ENCODE measurements at places on chromosomes 13 and 19.

GRCh38 chr19:50387176-50387867, 3.2 kb downstream of the POLD1 start:
- no peaks in the 10 kb centered on the region for H3K27me3 ChIP-seq
- no peaks in the 10 kb centered on the region for H3K4me1 ChIP-seq
- peaks cover 44% of the 10 kb centered on the region for H3K36me3 ChIP-seq
- no peak overlapping the region for H3K4me3 ChIP-seq
- H3K27ac ChIP-seq, result no peak overlapping the region

DNA sequence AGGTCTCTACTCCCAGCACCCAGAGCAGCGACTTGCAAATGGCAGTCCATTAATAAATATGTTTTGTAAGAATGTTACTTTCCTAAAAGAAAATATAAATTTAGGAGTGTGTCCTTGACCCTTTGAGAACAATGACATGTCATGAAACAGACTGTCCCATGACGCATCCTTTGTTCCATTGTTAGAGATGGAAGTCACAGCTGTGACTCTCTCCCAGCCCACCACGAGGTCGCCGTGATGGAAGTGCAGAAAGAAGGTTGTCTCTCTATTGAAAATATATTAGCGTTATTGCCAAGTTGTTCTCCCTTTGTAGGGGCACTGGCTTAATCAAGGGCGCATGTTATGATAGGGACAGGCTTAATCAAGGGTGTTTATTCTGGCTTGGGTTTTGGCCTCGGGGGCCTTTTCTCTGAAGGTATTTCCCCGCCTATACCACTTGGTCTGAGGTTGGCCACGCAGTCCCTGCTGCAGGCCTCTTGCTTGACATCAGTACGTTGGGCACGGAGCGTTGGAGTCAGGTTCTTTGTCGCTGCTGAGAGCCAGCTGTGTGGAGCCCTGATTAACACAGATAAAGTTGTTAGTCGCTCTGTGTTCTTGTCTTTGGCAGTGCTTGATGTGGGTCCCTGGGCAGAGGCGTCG, 126.7 kb upstream of the ZNF536 start:
- H3K36me3 ChIP-seq, result no peaks in the 10 kb centered on the region
- no peaks in the 10 kb centered on the region for H3K4me1 ChIP-seq
- no peak overlapping the region for H3K27ac ChIP-seq

GRCh38 chr13:23660249-23660648, 90.0 kb downstream of the TNFRSF19 start:
- no peaks in the 10 kb centered on the region for H3K36me3 ChIP-seq
- no peaks in the 10 kb centered on the region for H3K27me3 ChIP-seq
- H3K27ac ChIP-seq, result no peak overlapping the region
- H3K4me3 ChIP-seq, result no peak overlapping the region
- no peaks in the 10 kb centered on the region for H3K4me1 ChIP-seq
- DNase-seq, result no peak

GRCh38 chr13:50130123-50130946, 115.1 kb downstream of the KCNRG start:
- H3K4me3 ChIP-seq, result peak overlapping the region; percentile 24
- DNase-seq, result no peak
- peaks cover 43% of the 10 kb centered on the region for H3K27me3 ChIP-seq
- H3K4me1 ChIP-seq, result peaks cover 7% of the 10 kb centered on the region
- no peak overlapping the region for H3K27ac ChIP-seq
- no peaks in the 10 kb centered on the region for H3K36me3 ChIP-seq

DNA sequence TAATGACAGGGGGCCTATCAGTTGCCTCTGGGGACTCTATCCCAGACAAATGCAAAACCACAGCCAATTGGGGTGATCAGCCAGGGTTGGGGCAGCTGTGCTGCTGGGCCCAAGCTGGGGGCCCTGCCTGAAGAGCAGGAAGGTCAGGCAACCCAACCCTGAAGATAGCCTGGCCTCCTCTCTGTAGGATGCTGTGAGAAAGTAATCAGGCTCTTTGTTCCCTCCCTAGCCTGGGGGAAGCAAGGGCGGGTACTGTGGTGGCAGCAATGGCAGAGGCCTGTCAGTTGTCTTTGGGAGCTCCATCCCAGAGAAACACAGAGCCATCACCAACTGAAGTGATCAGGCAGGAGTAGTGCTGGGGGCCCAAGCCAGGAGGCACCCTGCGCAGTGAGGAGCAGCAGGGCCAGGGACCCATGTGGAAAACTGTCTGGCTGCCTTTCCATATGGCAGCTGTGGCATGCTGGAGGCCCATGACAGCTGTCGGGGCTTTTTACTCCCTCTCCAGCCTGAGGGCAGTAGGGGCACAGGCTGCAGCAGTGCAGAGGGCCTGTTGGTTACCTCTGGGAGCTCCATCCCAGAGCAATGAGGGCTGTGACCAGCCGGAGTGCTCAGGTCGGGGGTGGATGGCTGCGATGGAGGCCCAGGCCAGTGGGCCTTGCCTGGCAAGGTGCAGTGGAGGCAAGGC, 73.6 kb upstream of the ATP12A start:
- no peaks in the 10 kb centered on the region for H3K27me3 ChIP-seq
- H3K27ac ChIP-seq, result no peak overlapping the region
- no peak for DNase-seq
- H3K4me1 ChIP-seq, result no peaks in the 10 kb centered on the region

GRCh38 chr13:98681049-98681448, 71.4 kb downstream of the SLC15A1 start:
- no peaks in the 10 kb centered on the region for H3K36me3 ChIP-seq
- H3K4me3 ChIP-seq, result no peak overlapping the region
- H3K27me3 ChIP-seq, result no peaks in the 10 kb centered on the region
- no peak overlapping the region for H3K27ac ChIP-seq

- H3K27ac ChIP-seq, result no peak overlapping the region
- no peaks in the 10 kb centered on the region for H3K36me3 ChIP-seq
- H3K4me1 ChIP-seq, result no peaks in the 10 kb centered on the region
- DNase-seq, result no peak
Measured at GRCh38 chr13:59468396-59468795, 695.3 kb downstream of the DIAPH3 start.

- no peak for DNase-seq
- no peak overlapping the region for H3K4me3 ChIP-seq
- no peak overlapping the region for H3K27ac ChIP-seq
- no peaks in the 10 kb centered on the region for H3K27me3 ChIP-seq
- H3K4me1 ChIP-seq, result no peaks in the 10 kb centered on the region
Measured at GRCh38 chr19:49331616-49332055, 3.6 kb upstream of the CD37 start.

- H3K36me3 ChIP-seq, result peaks cover 16% of the 10 kb centered on the region
- no peak overlapping the region for H3K4me3 ChIP-seq
- DNase-seq, result peak; percentile 87
- H3K27ac ChIP-seq, result peak overlapping the region; percentile 97
- H3K4me1 ChIP-seq, result peaks cover 34% of the 10 kb centered on the region
- no peaks in the 10 kb centered on the region for H3K27me3 ChIP-seq
Measured at GRCh38 chr19:11142528-11143171, 12.9 kb downstream of the SPC24 start.

DNA sequence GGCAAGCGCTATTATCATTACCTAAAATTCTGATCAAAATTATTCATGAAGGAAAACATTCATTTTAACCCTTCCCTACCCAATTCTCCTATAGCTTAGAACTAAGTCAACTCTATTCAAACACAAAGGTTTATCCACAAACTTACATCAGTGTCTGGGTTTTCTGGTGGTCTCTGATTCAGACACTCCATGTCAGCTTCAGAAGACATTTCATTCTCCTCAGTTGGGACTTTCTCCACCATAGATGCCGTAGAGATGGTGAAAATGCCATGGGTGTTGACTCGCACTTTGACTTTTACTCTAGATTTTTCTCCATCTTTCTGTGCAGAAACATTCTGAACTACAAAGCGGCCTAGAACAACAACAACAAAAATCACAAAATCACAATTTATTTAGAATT, 16.3 kb downstream of the HSPH1 start:
- no peak overlapping the region for H3K27ac ChIP-seq
- H3K4me1 ChIP-seq, result no peaks in the 10 kb centered on the region
- no peak overlapping the region for H3K4me3 ChIP-seq
- no peak for DNase-seq
- H3K27me3 ChIP-seq, result no peaks in the 10 kb centered on the region
- H3K36me3 ChIP-seq, result peaks cover 100% of the 10 kb centered on the region

DNA sequence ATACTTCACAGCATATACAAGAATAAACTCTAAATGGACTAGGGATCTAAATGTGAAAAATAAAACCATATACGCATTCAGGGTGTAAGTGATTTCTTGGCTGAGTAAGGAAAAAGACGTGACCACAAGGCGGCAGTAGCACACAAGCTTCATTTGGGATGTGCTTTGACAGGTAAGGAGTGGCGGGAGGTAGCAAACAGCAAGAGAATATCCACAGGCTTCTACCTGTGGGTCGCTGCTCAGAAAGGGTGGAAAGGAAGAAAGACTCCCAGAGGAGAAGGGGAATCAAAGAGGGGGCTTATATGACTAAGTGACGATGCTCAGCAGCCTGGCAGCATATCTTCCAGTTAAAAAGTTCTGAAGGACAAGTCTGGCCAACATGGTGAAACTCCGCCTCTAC, 2.5 kb upstream of the ZNF121 start:
- no peak overlapping the region for H3K4me3 ChIP-seq
- no peak for DNase-seq
- no peaks in the 10 kb centered on the region for H3K4me1 ChIP-seq
- no peaks in the 10 kb centered on the region for H3K27me3 ChIP-seq

GRCh38 chr19:40317338-40317737, 30.9 kb downstream of the C19orf47 start:
- H3K27me3 ChIP-seq, result no peaks in the 10 kb centered on the region
- no peak for DNase-seq
- H3K4me3 ChIP-seq, result no peak overlapping the region
- no peak overlapping the region for H3K27ac ChIP-seq
- no peaks in the 10 kb centered on the region for H3K4me1 ChIP-seq
- H3K36me3 ChIP-seq, result peaks cover 20% of the 10 kb centered on the region

- no peaks in the 10 kb centered on the region for H3K36me3 ChIP-seq
- no peak overlapping the region for H3K4me3 ChIP-seq
- peaks cover 49% of the 10 kb centered on the region for H3K27me3 ChIP-seq
- H3K4me1 ChIP-seq, result no peaks in the 10 kb centered on the region
Measured at GRCh38 chr13:112965573-112966115, 3.4 kb upstream of the MCF2L start.

- peak overlapping the region; percentile 24 for H3K4me3 ChIP-seq
- no peak for DNase-seq
- no peaks in the 10 kb centered on the region for H3K4me1 ChIP-seq
- H3K27ac ChIP-seq, result no peak overlapping the region
- H3K36me3 ChIP-seq, result no peaks in the 10 kb centered on the region
- H3K27me3 ChIP-seq, result peaks cover 74% of the 10 kb centered on the region
Measured at GRCh38 chr13:96090240-96091101, 564 bp downstream of the HS6ST3 start.

GRCh38 chr13:53015971-53016370, 12.6 kb upstream of the OLFM4 start:
- no peak for DNase-seq
- H3K36me3 ChIP-seq, result no peaks in the 10 kb centered on the region
- no peak overlapping the region for H3K4me3 ChIP-seq

DNA sequence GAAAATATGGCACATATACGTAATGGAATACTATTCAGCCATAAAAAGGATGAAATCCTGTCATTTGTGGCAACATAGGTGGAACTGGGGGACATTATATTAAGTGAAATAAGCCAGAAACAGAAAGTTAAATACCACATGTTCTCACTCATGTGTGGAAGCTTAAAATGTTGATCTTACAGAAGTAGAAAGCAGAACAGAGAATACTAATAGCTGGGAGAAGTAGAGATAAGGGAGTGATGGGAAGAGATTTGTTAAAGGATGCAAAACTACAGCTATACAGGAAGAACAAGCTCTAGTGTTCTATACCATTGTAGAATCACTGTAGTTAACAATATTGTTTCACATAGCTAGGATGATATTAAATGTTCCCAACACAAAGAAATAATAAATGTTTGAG, 68.1 kb downstream of the RUBCNL start:
- no peak overlapping the region for H3K27ac ChIP-seq
- no peaks in the 10 kb centered on the region for H3K36me3 ChIP-seq
- no peaks in the 10 kb centered on the region for H3K27me3 ChIP-seq
- no peak overlapping the region for H3K4me3 ChIP-seq
- H3K4me1 ChIP-seq, result no peaks in the 10 kb centered on the region

Data from RWPE2 (cell line).